ENCODE measurements at places on chromosomes 16 and 17.

- DNase-seq = no peak
Observed at GRCh38 chr17:4879601-4880000, 19.7 kb upstream of the C17orf107 start.

DNA sequence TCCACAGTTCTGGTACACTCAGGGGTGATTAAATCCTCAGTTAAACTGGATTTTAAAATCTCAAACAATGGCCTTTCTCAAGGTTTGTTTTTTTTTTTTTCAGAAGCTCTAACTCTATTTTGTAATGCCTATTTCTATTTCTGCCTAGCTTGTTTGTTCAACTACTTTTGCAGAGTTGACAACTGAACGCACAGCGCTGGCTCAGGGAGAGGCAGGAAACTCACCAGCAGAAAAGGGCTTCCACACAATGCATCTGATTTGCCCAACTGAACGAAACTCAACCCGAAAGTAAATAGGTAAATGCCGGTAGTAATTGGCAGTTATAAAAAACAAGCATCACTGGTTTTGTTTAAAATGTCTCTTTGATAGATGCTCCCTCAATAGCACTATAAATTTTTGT is 52.7 kb upstream of the CNEP1R1 start:
- no peak for DNase-seq

DNA sequence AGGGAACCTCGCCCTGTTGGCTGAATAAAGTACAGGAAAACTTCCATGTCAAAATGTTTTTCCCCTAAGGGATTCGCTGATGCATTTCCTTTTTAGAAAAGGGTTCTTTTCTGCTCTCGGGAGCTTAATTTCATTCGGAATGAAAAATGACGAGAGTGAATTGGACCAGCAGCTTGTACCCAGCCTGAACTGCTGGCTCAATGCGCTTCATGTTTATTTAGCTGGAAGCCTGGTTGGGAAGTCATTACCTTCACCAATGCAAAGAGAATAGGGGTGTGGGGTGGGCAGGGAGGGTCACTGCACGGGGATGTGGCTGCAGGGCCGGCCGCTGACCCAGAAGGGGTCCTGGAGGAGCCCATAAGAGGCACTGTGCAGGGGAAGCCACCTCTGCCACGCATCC is 207.7 kb downstream of the ENGASE start:
- no peak for DNase-seq

- DNase-seq = peak; percentile 28
Observed at GRCh38 chr17:83193336-83194185, 114.2 kb downstream of the METRNL start.

DNA sequence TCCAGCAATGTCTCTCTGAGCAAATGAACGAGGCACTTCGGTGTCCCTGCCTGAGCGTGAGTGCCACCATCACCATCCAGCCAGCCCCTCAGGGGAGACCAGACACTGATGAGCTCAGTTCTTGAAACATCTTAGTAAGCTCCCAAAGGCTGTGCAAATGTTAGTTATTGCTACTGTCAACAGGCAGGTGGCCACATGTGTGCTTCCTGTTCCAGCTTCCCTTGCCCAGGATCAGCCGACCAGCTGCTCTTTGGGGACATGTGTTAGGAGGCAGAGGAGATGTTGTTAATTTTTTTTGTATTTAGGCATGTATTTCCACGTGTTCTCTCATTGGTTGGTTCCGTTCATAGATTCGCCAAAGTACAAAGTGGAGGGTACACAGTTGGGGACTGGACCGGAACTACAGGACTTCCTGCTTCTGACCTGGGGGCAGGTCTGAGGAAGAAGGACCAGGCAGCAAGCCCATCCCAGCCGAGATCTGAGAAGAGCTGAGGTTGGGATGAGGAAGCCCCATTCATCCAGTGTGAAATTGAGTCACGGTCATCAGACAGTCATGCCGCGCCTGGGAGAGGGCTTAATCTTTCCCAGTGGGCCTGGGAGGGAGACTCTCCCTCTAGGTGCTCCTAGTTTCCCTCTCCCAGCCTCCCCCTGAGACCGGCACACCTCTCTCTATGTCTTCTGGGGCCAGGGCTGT is 3.8 kb downstream of the TTYH2 start:
- DNase-seq = no peak

DNA sequence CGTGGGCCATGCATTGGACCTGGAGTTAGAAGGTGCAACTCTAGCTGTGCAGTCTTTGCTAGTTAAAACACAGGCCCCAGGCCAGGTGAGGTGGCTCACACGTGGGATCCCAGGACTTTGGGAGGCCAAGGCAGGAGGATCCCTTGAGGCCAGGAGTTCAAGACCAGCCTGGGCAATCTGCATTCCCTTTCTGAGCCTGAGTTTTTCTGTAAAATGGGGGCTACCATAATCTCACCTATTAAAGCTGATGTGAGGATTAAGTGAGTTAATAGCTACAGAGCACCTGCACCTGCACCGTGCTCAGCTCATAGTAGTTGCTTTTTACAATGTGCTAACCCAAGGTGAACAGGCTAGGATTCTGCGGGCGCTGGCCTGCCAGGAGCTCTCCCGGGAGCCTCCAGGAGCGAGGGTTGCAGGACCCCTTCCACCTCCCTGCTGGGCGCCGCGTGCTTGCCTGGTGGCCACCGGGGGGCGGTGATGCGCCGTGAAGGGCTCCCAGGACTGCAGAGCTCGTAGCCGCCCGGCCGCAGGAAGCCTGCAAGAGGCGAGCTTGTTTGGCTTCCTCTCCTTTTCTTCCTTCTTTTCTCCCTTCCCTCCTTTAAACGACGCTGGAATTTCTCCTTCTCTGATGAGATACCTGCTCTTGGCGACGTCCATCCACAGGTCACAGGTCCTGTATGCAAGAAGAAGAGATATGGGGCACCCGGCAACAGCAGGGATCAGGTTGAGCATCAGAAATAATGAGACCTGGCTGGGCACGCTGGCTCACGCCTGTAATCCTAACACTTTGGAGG is 51.3 kb downstream of the ZFP90 start:
- no peak for DNase-seq

- DNase-seq = no peak
Observed at GRCh38 chr16:56480776-56481467, 29.6 kb downstream of the OGFOD1 start.

GRCh38 chr16:87131996-87132345 is 185.2 kb downstream of the C16orf95 start:
- DNase-seq = peak; percentile 38

DNA sequence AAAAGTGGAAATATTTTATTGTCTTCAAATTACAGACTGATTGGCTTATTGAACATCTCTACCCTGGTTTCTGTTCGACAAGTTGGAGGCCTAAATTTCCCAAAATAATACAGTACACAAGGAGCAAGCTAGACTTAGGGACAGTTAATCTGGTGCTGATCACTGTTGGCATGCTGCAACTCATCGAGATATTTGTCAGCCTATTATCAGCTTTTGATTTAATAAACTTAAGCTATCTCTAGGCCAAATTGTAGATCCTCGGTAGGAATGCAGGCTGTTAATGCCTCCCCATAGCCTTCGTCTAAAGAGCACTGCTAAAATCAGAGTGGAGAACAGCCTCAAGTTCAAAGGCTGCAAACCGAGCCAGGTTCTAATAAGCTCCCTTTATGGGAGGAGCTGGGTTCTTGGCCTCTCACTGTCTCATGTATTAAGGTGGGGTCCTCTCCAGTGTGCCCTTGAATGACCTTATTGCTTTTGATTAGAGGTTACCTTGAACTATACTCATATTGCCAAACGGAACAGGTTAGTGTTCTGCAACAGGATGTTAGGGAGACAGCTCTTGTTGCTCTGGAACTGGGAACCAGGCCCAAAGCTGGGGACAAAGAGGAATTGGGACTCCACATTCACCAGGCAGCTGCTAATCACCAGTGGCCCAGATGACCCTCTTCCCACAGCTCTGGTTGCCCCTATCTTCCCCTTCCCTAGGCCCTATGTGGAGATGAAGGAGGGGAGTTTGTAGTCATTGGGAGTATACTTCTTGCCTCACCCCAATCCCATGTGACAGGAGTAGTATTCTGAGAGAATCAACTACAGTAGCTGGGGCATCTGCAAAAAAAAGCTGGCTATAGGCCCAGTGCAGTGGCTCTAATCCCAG is 69.5 kb upstream of the NOL11 start:
- DNase-seq = no peak

GRCh38 chr17:40819528-40820125 is 2.8 kb downstream of the KRT10 start:
- DNase-seq = peak; percentile 38

GRCh38 chr16:85072947-85073346 is 39.3 kb downstream of the CIBAR2 start:
- DNase-seq = no peak

GRCh38 chr17:77704048-77704815 is 254.3 kb upstream of the TNRC6C start:
- no peak for DNase-seq

- DNase-seq = no peak
Observed at GRCh38 chr16:11417487-11417886, 72.2 kb downstream of the RMI2 start.

Data from tibial artery (tissue), 4 donors.